ENCODE measurements at places on chromosomes 5 and 9.
A peak's percentile ranks its signal among the peaks of the same experiment; 100 is the strongest.

- DNase-seq, result peak; percentile 89
These were observed 1.6 kb downstream of the ZNF462 start for GRCh38 chr9:106864373-106865143.

DNA sequence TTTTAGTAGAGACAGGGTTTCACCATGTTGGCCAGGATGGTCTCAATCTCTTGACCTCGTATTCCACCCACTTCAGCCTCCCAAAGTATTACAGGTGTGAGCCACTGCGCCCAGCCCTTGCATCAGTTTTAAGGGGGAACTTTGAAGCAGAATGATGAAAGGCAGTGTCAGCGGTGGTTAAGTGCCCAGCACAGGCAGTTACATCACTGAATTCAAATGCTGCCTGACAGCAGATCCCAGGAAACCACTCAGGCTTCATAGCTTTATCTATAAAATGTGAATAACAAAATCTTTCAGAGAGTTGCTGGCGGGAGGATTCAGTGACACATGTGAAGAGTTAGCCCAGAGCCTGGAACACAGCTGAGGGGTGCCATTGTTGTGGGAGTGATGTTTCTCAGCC is 26.5 kb downstream of the FGF1 start:
- no peak for DNase-seq

DNA sequence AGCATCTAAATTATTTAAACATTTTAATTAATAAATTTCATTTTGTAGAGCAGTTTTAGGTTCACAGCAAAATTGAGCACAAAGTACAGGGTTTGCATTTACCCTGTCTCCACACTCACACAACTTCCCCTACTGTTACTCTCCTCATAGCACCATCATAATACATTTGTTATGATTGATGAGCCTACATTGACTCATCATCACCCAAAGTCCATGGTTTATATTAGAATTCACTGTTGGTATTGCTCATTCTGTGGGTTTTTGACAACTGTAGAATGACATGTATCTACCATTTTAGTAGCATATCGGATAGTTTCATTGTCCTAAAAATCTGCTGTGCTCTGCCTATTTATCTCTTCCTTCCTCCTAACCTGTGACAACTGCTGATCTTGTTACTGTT is 411.1 kb upstream of the MPDZ start:
- no peak for DNase-seq

GRCh38 chr9:98142182-98142907 is 23.3 kb upstream of the TRIM14 start:
- peak; percentile 69 for DNase-seq

GRCh38 chr9:28730111-28730510 is 1156.8 kb upstream of the C9orf72 start:
- no peak for DNase-seq

DNA sequence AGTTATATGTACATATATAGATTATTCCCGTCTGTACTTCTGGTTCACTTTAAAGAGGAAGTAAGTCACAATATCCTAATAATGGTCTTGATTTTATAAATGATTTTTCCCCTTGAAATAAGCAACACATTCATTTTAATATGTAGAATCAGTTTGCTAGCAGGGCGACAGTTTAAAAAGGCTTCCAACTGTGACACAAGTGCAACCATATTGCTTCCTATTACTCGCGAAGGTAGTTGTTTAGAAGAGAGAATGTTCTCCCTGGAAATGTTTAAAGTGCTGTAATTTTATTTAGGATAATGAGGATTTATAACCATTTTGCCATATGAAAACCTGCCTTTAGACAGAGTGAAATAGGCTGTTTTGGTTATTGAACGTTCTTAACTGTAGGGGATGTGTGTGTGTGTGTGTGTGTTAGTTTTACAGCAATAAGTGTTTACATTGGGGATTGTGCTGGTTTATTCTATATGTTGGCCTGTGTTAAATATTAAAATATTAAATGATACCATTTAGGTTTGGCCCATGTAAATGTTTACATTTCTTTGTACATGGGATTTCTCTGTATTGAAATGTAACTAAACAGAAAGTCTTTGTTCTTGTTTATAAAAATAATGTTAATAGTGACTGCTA is 138.3 kb downstream of the PBX3 start:
- no peak for DNase-seq

DNA sequence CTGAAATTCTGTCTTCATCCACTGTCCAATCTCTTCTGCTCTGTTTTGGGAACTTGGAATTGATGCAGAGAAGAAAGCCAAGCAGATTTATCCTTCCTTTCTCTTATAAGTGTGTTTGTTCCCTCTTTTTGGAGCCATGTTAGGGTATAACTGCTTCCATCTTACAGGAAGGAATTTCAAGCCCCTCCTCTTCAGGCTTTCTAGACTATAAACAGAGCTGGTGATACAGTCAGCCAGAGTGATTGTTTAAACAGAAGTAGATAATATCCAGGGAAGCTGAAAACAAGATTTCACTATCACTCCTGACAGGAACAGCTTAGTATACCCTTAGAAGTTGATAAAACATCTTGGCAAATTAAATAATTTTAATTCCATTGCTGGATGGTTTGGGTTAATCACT is 102.1 kb upstream of the DMRT1 start:
- no peak for DNase-seq

- DNase-seq, result peak; percentile 70
These were observed 227.3 kb upstream of the ITGA1 start for GRCh38 chr5:52560366-52560765.

GRCh38 chr9:93252781-93253530 is 69.0 kb downstream of the WNK2 start:
- no peak for DNase-seq

- no peak for DNase-seq
These were observed 21.3 kb downstream of the PTTG1 start for GRCh38 chr5:160442824-160443431.

DNA sequence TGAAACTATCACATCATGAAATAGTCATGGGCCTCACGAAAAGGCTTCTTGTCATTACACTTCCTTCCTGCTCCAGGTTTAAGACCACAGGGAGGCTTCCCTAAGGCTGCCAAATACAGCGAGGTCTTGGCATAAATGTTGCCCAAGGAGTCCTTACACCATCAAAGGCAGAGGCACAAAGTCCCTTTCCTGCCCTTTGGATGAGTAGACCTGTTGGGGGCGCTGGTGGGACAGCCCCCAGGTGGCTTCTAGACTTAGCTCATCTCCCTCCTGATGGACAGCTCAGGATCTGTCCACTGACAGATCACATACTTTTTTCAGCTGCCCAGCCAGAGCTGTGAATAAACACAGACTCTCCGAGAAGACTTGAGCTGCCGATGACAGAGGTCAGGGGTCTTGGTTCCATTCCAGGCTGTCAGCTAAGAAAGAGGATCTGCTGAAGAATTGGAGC is 15.5 kb upstream of the MEGF9 start:
- DNase-seq, result no peak

DNA sequence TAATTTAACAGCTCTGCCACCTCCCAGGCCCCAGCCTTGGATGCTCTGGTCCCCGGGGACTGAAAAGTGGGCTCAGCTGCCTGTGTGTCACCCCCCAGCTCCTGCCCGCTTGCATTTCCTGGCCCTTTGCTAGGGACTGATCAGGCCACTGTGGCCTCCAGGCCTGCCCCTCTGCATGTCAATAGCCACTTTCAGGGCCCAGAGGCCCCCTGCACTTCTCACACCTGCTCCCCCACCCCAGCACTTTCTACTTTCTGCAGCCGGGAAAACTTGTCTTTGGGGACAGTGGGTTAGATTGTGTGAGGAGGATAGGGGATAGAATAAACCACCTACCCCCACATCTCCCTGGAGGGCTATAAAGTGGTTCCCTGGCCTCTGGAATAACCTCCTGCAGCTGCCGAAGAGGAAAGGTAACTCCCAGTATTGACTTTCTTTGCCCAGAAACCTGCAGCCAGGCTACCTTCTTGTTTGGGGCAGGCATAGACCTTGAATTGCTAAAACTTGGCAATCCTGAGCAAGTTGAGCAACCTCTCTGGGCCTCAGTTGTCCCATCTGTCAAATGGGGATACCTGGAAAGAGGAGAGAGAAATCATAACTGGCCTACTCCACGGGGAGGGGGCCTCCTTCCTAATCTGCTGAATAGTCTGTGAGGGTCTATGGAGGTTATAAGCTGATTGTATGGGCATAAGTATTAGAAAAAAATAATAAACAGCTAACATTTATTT is 7.8 kb downstream of the AIF1L start:
- DNase-seq, result no peak

- DNase-seq, result peak; percentile 85
These were observed 7.2 kb upstream of the KLHL3 start for GRCh38 chr5:137743031-137743640.

DNA sequence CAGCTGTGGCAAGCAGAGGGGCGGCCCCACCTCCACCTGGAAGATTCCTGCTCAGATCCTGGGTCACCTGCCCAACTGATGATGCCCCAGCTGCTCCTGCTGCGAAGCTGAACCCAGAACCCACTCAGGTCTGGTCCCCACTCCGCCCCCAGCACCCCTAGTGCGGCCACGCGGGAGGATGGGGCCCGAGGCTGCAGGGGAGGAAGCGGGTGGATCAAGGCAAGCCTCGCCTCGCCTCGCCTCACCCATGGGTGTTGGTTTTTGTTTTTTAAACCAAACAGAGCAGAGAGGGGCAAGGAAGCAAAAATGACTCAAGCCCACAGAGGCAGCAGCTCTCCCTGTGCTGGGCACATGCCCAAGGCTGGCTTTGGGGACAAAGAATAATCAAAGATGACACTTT is 23.2 kb downstream of the ABO start:
- DNase-seq, result no peak

GRCh38 chr5:79699763-79700400 is 10.2 kb downstream of the CMYA5 start:
- DNase-seq, result no peak

- DNase-seq, result no peak
These were observed 118.3 kb upstream of the MVB12B start for GRCh38 chr9:126208216-126208758.

DNA sequence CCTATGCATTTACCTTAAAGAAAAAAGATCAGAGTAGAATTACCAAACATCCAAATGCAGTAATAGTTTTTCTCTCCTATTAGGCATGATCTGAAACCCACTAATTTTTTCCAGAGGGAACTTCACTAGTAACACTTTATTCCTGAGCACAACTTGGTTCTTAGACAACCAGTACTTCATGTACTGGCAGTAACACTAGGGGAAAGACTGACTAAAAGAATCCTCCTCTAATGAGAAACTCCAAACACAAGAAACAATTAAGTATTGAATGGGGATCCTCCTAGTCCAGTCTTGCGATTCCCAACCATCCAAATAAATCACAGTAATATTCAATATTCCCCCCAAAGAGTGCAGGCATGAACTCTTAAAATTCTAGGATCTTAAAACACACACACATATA is 48.9 kb downstream of the ZNF608 start:
- no peak for DNase-seq

- DNase-seq, result peak; percentile 63
These were observed 36.6 kb downstream of the NCS1 start for GRCh38 chr9:130208600-130209347.

GRCh38 chr5:169424279-169424655 is 123.3 kb upstream of the SLIT3 start:
- no peak for DNase-seq

DNA sequence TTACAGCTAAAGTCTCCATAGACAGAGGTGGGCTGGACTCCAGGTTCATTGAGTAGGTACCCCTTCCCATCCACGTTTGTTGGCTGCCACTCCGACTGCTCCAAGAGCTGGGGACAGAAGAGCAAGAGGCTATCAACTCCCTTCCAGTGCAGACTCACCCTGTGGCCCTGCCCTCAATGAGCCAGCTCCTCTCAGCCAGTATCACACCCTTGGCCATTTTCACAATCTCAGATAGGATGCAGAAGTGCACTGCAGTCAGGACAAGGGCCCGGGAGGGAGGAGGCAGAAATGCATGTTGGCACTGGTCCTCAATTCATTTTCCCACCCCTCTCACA is 6.2 kb downstream of the IRF1 start:
- no peak for DNase-seq

GRCh38 chr5:56412601-56413379 is 179.7 kb upstream of the ANKRD55 start:
- no peak for DNase-seq

- peak; percentile 80 for DNase-seq
These were observed at the start of gene SPACA9 for GRCh38 chr9:132878695-132879456. SPACA9 (plus strand) TSS chr9:132878898; CDS start chr9:132883948, 5,050 bp downstream.

DNA sequence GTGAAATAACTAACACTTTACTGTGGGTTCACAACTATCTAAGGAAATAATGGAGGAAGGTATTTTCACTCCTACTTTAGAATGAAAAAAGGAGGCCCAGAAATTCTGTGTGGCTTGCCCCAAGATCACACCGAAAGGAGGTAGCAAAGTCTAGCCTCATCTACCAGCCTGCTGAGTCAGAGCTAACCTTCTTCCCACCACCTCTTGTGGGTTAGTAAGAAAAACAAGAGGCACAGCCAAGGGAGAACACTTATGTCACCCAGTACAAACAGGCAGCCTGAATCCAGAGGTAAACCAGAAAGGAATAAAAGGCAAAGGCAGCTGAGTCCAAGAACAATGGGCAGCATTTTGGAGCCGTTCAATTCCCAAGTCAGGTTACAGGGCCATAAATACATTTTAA is 91.9 kb upstream of the RASEF start:
- DNase-seq, result no peak

DNA sequence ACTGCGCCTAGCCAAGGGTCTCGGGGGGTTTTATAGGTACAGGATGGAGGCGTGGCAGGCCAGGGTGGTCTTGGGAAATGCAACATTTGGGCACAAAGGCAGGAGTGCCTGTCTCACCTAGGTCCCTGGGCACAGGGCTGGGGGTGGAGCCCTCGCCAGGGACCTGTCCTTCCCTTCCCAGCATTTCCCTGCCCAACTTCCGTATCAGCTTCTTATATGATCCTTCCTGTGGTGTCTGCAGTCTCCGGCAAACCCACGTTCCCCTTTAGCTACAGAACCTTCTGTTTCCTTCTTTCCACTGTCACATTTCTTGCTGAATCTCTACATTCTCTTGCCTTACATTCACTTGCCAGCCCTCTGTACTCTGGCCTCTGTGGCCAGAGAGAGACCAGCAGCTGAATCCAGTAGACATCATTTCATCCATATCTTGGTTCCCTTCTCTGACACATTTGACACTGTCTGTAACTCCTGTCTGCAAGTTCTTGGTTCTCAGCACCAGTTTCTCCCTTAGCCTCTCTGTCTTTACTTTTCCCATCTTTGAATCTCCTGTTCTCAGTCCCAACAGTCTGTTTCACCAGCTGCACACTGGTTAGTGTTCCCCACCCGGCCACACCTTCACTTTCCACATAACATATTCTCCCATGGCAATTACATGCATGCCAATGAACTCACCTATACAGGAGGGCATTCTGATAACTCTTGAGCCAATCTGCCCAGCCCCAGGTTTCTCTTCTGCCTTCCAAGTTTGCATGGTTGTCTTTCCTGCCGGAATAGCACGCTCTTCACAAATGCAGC is 134.7 kb upstream of the ZNF608 start:
- no peak for DNase-seq

GRCh38 chr5:5481206-5481605 is 58.7 kb downstream of the ICE1 start:
- no peak for DNase-seq

DNA sequence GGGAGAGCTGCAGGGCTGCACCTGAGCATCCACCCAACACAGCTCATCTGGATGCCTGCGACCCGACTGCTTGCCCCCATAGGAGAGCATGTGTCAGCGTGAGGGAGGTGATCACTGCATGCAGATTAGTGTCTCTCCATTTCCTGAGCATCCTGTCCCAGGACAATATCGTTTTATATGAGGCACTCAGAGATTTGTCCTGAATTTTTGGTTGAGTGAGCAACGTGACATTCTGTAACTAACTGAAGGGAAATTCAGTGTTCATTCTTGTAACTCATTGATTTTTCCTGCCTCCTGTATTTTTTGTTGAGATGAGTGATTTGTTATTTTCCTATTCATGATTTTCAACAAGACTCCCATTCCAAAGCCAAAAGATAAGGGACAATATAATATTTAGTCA is 20.7 kb upstream of the ANKRD34B start:
- DNase-seq, result no peak

GRCh38 chr5:180799902-180800801 is 2.5 kb downstream of the MGAT1 start:
- no peak for DNase-seq
